ENCODE measurements at places on chromosomes 12 and 14.

GRCh38 chr12:132651444-132652100 lies 33.0 kb downstream of the P2RX2 start:
- DNase-seq = no peak

- DNase-seq = no peak
These were observed 84.9 kb upstream of the DUSP6 start for GRCh38 chr12:89437231-89437630.

- DNase-seq = peak; percentile 5
These were observed 5.2 kb downstream of the MYBPC1 start for GRCh38 chr12:101599771-101600484.

- no peak for DNase-seq
These were observed 775.7 kb downstream of the TMTC2 start for GRCh38 chr12:83462419-83462818.

DNA sequence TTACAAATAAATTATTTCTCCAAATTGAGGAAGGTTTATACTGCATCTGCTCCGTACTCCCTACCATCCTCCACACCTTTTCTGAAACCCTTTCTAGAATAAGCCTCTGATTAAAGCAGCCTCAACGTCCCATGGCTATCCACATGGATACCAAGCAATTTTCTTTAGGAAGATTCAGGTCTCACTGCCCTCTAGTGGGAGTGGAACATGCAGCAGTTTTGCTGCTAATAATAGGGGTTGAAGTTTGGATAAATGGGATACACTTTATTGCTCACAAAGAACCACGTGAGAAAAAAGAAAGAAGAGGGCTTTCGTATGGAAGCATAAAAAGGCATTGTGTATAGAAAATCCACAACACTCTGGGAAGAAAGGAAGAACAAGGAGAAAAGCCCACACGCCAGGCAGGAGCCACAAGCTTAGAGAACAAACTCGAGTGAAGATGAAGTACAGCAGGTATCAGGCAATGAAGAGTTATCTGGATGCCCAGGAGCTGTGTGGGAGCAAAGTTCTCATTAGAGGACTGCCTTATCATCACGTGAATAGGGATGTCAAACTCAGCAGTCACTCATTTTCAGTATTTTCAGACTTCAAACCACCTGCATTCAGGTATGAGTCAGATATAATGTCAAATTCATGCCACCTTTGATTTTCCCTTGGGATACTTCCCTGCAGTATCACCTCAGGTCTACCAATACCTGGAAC lies 45.8 kb downstream of the CCER1 start:
- no peak for DNase-seq

GRCh38 chr14:105499256-105500035 lies 8.4 kb downstream of the TEDC1 start:
- DNase-seq = no peak

GRCh38 chr12:59396519-59396918 lies 199.3 kb upstream of the SLC16A7 start:
- DNase-seq = no peak

DNA sequence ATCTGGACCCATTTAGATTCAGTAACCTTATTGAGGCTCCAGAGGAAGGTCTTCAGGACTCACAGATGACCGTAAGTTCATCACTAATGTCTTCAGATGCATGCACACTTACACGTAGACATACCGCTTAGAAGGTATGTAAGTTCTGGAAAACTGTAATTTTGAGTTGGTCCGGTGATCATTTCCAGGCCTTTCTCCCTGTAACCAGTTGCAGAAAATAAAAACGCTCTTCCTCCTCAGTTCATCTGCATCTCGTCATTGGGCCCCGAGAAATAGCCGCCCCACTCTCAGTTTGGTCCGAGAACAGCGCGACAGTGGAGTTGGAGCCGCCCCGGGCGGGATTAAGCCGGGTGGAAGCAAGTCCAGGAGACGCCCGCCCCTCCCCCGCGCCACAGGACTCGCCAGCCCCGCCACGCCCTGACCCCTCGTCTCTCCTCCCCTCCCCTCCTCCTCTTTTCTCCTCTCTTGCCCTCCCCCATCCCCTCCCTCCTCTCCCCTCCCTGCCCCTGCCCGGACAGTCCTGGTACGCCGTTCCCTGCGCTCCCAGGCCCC lies 83.7 kb downstream of the TNFAIP2 start:
- DNase-seq = no peak

DNA sequence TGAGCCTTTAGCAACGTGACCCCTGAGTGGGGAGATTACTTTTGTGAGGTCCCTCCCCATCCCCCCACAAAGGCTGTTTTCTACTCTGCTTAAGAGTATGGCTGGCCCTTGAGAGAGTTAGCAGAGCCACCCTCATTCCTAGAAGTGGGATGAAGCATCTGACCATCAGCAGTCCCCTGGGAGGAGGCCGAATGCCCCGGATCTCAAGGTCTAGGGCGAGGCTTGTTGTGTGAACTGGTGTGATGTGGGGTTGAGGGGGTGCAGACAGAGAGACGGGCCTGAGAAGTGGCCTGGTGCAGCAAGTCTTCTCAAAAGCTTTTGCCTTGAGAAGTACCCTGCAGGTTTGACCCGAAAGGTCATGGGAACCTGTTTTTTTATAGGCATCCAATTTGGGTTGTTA lies 153.0 kb upstream of the FKBP4 start:
- no peak for DNase-seq

DNA sequence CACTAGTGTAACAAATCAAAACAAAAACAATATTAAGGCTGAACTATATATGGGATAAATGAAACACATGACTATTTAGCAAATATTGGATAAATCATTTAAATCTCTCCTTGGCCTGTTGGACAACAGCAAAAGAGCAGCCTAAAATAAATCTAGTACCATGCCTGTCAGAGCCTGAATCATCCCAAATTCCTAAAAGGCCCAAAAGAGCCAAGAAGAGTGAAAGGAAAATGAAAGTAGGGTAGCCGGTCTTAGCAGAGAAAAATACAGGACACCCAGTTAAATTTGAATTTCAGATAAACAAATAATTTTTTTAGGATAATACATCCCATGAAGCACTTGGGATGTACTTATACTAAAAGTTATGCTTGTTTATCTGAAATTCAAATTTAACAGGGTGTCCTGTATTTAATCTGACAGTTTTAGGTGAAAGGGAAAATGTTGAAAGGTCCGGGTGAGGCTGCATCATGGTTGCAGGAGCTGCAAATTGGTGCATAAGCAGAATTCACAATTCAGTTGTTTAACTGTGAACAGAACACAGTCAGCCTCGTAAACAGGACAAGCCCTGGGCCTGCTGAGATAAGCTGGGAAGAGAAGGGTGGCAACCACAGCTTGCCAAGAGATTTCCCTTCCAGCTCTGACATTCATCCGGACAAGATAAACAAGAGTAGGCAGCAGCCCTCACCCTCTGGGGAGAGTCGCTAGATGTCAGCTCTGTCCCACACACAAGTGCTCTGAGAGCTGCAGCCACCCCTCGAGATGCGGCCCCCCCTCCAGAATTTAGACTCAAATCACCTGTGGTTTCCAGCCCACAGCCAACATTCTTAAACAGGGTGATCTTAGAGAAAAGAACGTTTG lies 30.3 kb downstream of the DMAC2L start:
- no peak for DNase-seq

- no peak for DNase-seq
These were observed 1037.8 kb downstream of the BCL11B start for GRCh38 chr14:98234208-98234607.

DNA sequence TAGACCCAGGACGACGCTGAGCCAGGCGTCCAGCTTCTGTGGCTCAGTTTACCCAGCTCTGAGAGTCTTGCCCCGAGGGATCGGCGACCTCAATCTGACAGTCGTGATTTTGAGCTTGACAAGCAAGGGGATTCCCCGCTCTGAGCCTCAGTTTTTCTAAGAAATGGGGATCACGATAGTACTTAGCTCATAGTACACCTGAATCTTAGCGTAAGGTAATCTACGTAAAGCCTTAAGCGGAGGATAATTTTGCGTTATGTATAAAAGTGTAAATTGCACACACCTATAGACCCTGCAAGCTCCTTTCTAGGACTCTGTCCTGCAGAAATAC lies 285 bp downstream of the MVK start:
- no peak for DNase-seq

GRCh38 chr14:28676479-28676878 lies 90.1 kb upstream of the FOXG1 start:
- DNase-seq = peak; percentile 84

GRCh38 chr12:11174022-11174421 lies 3.0 kb downstream of the SMIM10L1 start:
- DNase-seq = peak; percentile 38

GRCh38 chr12:116508145-116509121 lies 50.7 kb upstream of the MAP1LC3B2 start:
- DNase-seq = no peak

DNA sequence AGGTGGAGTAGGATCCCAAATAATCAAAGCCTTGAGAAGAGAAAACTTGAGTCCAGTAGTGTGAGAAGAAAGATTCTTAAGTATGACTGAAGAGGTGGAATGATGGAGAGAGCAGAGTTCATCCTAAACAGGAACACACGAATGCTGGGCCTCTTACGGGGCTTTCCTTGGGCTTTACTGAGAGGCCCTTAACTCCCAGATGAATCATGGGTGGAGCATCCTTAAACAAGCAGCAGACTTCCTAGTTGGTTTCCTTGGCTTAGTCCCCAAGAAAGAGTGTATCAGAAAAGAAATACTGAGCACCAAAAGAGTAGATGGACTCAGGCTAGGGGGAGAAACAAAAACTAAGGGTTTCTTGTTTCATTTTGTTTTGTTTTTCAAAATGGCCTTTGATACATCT lies 132.5 kb downstream of the GPR135 start:
- DNase-seq = peak; percentile 90

GRCh38 chr12:108231909-108232434 lies 102.9 kb downstream of the WSCD2 start:
- DNase-seq = no peak

- no peak for DNase-seq
These were observed 13.2 kb downstream of the NOPCHAP1 start for GRCh38 chr12:104999347-104999685.

Measured in skeletal muscle cell (primary cell).